ENCODE measurements at places on chromosomes 6 and 20.

DNA sequence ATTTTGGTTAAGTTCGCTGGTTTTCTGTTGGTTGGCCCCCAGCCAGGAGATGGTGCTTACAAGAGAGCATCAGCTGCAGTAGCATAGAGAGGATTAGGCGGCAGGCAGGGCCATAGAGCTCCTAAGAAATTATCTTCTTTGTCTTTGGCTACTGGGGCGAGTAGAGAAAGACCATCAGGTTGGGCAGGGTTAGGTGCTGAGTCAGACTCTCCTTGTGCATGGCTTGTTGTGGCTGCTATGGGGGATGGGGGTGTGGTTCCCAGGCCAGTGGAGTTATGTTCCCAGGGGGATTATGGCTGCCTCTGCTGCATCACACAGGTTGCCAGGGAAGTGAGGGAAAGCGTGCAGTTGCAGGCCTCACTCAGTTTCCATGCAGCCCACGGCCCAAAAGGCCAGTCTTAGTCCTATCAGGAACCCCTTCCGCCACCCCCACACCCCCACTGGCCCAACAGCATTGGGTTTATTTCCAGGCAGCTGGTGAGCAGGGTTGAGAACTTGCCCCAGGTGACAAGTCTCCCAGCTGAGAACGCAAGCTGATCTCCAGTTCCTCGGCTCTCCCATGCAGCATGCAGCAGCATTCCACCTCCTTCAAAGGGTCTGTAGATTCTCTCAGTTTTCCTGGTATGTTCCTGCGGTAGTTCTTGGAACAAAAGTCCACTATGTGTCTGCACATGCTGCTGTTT is 243.7 kb downstream of the UTRN start:
- no peak for DNase-seq

- no peak for DNase-seq
Observed at GRCh38 chr20:46631212-46631869, 19.9 kb downstream of the SLC13A3 start.

GRCh38 chr6:7566617-7567173 is 23.3 kb upstream of the SNRNP48 start:
- DNase-seq, result no peak

DNA sequence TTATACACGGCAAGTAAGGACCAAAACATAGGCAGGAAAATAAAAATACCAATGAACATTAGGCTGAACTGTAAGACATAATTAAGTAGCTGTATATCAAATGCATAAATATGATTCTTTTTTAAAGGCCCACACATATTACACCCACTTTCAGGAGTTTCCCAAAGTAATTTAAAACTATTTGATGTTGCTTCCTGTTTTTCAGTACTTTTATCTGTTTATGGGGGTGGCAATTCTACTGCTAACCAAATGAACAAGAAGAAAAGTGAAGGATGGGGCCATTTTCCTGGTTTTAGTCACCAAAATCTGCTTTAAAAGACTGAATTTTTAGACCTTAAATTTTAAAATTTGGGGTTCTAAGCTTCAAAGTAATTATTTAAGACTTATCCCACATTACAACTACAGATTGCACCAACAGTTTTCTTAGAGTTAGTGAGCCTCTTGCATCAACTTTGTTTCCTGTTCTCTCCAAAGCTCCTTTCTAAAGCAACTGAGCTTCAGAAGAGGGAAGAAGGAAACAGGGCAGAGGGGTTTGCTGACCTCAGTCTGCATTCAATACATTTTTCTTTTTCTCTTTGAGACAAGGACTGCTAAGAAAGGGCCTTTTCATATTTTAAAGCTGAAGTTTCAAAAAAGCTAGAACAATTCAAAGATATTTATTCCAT is 191.0 kb downstream of the BACH2 start:
- DNase-seq, result no peak

All from activated naive CD4-positive, alpha-beta T cell (primary cell).